Colonic mucosa (tissue), 4 donors: ENCODE measurements at places on chromosomes 1 and 21. TPM values are rescaled to one million over a fixed set of nuclear protein-coding genes. Genes with fewer than 3 reads are reported as not detected.

ITSN1 gene
- total RNA-seq: 22.4 TPM

DSCAM gene
- total RNA-seq: not detected

NUAK2 gene
- 21.2 TPM for total RNA-seq

TBX19 gene
- total RNA-seq: 1.6 TPM
